NCI-H1417 treated with DMSO at 0.1 percent for 48 hours (cell line): ENCODE measurements at places on chromosomes 3 and 15.
A peak's percentile ranks its signal among the peaks of the same experiment; 100 is the strongest.

GRCh38 chr3:141051443-141052200 lies 475 bp downstream of the SPSB4 start:
- no peak for DNase-seq

DNA sequence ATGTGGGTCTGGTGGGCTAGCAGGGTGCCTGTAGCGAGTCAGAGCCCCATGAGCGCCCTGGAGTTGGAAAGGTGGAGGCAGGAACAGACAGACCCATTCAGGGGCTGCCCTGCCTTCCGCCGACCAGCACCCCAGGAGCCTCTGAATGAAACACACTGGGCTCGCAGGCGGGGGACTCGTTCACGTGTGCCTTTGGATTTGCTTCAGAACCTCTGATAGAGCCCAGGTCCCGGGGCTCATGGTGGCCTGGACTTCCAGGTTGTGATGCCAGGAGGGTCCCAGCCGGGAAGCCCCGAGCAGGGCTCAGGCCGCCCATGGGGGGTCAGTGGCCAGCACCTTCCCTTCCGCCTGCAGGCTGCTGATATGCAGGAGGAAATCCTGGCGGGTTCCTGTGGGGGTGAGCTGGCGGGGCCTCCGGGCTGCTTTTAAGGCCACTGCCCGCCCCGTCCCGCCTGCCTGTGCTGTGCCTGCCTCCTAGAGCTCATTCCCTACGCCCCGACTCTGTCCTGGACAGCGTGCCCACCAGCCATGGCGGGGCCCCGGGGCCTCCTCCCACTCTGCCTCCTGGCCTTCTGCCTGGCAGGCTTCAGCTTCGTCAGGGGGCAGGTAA lies at the start of gene STAB1:
TSS of gene STAB1 (plus strand) at position 453 of the 610 bp plus-strand sequence. CDS start at position 529, 76 bp downstream.
- DNase-seq: no peak

DNA sequence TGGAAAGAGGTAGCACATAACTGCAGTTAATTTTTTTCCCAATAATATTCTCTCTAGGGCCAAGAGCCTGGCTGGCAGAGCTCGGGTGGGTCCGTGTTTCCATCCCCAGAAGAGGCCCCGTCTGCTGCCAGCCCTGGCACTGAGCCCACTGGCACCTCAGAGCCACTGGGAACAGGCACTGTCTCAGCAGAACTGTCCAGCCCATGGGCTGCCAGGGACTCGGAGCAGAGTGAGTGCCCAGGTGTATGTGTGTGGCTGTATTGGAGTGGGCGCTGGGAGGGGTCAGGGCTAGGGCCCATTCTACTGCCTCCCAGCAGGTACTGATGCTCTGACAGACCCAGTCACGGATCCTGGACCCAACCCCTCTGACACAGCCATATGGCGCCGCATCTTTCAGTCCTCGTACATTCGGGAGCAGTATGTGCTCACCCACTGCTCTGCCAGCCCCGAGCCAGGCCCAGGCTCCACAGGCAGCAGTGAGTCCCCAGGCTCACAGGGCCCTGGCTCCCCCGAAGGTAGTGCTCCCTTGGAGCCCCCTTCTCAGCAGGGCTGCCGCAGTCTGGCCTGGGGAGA lies 8.9 kb downstream of the VWA5B2 start:
- no peak for DNase-seq

GRCh38 chr15:47218295-47218694 lies 499.0 kb upstream of the SEMA6D start:
- DNase-seq: no peak

DNA sequence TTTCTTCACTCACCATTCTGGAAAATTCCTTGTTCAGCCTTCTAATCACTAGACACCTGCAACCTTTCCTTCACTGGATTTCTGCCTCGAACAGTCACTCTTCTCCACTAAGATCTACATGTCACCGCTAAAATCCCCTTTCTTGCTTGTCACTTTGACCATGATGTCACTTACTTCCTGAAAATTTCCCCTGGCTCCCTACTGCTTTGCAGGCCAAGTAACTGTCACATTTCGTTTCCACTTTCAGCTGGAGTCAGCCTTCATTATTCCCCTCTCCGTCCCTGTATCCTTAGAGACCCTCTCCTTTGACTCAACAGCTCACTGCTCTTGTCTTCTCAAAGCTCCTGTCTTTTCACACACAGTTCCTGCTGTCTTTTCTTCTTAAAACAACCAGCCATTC lies 15.9 kb downstream of the CHL1 start:
- no peak for DNase-seq

- DNase-seq: peak; percentile 23
Measured at GRCh38 chr3:161510510-161511260, 14.1 kb downstream of the OTOL1 start.

DNA sequence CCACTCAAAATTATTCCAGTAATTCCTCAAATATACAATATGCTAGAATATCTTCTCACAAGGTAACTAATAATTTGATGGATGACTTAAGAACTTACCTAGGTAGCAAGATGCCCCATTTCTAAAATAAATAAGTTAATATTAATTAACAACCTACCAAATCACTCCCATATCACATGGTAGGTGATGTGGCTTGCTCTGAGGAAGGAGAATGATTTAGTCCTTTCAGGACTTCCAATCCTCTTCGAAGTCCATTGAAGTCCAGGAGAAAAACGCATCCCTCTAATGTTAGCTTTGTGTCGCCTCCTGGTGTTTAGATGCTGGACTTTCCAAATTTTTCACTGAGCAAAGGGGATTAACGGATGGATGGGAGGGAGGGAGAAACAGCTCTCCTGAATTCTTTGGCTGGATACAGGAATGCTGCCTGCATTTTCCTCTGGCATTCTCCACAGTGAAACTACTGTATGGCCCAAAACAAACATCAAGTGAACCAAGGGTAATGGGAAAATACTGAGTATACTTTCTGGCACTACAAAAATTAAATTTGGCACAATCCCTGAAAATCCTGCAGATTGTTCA lies 58.6 kb downstream of the PRICKLE2 start:
- DNase-seq: no peak

GRCh38 chr3:150238995-150239619 lies 169.0 kb upstream of the TSC22D2 start:
- DNase-seq: peak; percentile 77

- DNase-seq: peak; percentile 66
Measured at GRCh38 chr15:77739591-77740378, 107.1 kb upstream of the LINGO1 start.

GRCh38 chr3:14877469-14877868 lies 58.7 kb downstream of the FGD5 start:
- DNase-seq: no peak

DNA sequence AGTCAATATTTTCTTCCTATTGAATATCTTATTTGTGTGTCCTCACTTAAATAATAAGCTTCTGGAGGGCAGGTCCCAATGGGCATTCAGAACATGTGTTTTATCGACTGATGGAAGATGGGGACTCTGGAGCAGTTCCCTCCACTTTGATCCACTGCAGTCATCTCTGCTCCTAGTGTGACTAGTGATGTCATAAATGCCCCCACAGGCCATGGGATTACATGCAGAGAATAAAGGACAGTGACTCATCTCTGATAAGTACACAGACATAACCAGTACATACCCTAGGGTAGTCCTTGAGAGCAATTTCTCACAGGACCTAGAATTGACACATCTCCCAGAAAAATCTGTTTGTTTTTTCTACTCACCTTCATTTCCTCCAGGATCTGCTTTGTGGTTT lies 49.4 kb upstream of the FMN1 start:
- no peak for DNase-seq

GRCh38 chr3:89851974-89852621 lies 744.7 kb downstream of the EPHA3 start:
- DNase-seq: no peak

GRCh38 chr3:54137311-54137710 lies 15.0 kb downstream of the CACNA2D3 start:
- no peak for DNase-seq

DNA sequence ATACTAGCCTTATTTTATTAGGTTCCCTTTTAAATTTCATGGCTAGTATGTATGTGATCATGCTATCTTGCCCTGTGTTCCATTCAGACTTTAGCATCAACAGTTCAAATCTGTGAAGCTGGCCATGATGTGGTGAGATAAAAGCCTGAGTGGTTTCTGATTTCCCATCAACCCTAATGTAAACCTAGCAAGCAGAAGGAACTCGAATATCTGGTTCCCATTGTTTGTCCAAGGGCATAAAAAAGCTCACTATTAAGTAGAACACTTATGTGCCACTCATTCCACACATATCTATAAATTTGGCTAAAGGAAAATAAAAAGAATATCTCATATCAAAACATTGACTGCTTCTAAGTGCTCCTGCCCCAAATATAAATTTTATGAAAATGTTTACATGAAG lies 311.7 kb downstream of the CADM2 start:
- no peak for DNase-seq

DNA sequence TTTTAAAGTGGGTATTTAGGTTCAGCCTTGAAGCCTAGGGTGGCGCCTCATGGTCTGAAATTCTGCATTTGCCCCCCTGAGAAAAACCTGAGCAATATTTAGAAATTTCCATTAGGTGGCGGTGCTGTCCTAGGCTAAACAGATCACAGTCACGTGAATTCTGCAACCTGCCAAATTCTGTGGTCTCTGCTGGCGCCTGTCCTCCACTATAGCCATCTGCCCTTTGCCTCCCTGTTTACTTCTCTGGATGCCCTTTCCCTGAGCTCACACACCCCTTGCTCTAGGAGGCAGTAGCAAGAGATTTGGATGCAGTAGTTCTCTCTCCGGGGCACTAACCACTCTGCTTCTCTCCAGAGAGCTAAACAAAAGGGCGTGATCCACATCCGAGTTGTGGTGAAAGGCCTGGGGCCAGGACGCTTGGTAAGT lies 9.1 kb downstream of the MRPS11 start:
- no peak for DNase-seq

- no peak for DNase-seq
Measured at GRCh38 chr15:80709542-80709941, 14.4 kb downstream of the ABHD17C start.

- DNase-seq: no peak
Measured at GRCh38 chr3:179236669-179237301, 14.1 kb downstream of the KCNMB3 start.

DNA sequence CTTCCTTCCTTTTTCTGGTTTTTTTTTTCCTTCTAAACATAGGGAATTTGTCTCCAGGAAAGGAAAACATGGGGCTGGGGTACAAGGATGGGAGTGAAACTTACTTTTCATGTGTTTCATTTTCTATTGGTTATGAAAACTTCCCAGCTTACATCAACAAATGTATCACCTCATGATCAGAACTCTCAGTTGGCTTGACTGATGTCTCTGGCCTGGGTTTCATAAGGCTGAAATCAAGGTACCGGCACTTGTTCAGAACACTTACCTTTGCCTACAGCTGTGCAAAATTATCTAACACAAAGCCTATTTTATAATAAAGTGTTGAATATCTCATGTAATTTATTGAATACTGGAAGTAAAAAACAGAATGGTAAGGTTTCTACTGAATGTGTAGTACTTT lies 91.8 kb upstream of the STT3B start:
- DNase-seq: no peak

- DNase-seq: no peak
Measured at GRCh38 chr15:101058735-101059134, 139.6 kb downstream of the LRRK1 start.

DNA sequence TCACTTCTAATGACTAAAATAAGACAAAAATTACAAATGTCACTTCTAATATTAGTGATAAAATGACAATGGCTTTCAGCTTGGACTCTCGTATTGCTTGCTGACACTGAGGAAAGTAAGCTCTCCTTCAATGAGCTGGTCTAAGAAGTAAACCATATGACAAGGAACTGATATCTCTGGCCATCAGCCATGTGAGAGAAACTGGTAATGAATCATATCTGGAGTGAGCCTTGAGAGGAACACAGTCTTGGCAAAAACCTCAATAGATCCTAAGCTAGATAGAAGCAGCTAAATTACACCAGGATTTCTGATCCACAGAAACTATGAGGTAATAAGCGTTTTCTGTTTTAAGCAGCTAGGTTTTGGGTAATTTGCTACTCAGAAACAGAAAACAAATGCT lies 1575.1 kb downstream of the OTOL1 start:
- DNase-seq: no peak

GRCh38 chr15:59521443-59521842 lies 83.5 kb downstream of the FAM81A start:
- DNase-seq: no peak

- DNase-seq: no peak
Measured at GRCh38 chr3:4376499-4376898, 73.3 kb downstream of the SETMAR start.

GRCh38 chr3:21995079-21995607 lies 244.1 kb upstream of the ZNF385D start:
- no peak for DNase-seq
